ENCODE measurements at places on chromosomes 1 and 21.

GRCh38 chr1:31297277-31298247, 730 bp downstream of the ZCCHC17 start:
- DNase-seq, result no peak

- no peak for DNase-seq
Measured at GRCh38 chr1:237692255-237692654, 198.5 kb downstream of the ZP4 start.

DNA sequence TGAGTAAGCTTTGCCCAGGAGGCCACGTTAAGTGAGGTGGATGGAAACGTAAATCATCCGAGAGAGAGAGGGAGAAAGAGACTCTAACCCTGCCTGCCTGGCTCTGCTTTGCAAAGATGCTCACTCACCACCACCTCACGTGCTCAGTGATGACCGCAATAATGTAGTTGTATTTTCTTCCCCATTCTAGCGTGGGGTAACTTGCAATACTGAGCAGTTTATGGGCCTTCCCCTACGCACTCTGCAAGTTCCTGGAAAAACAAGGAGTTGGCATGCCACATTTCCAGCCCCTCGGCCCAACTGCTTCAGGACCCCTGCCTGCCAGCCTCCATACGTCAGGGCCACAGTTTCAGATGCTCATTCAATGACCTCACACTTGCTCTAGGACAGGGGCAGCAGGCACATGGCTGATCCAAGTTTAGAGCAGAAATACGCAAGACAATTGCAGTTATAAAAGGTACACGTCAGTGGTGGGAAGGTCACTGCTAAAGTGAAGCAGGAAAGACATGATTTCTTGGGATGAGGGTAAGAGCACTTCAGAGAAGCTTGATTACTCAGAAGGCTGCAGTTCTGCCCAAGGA, 112.5 kb upstream of the RAB4A start:
- no peak for DNase-seq

DNA sequence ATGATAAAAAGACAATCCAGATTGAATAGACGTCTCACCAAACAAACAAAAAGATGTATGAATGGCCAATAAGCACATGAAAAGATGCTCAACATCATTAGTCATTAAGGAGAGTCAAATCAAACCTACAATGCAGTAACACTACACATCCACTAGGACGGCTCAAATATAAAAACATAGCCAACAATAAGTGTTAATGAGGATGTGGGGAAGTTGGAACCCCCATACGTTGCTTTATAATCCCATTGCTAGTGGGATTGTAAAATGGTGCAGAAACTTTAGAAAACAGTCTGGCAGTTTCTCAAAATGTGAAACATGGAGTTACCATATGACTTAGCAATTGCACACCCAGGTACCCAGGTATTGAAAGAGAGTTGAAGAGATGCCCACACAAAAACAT, 14.7 kb upstream of the IL24 start:
- no peak for DNase-seq

- DNase-seq, result no peak
Measured at GRCh38 chr1:220811695-220812094, 25.0 kb downstream of the MTARC1 start.

DNA sequence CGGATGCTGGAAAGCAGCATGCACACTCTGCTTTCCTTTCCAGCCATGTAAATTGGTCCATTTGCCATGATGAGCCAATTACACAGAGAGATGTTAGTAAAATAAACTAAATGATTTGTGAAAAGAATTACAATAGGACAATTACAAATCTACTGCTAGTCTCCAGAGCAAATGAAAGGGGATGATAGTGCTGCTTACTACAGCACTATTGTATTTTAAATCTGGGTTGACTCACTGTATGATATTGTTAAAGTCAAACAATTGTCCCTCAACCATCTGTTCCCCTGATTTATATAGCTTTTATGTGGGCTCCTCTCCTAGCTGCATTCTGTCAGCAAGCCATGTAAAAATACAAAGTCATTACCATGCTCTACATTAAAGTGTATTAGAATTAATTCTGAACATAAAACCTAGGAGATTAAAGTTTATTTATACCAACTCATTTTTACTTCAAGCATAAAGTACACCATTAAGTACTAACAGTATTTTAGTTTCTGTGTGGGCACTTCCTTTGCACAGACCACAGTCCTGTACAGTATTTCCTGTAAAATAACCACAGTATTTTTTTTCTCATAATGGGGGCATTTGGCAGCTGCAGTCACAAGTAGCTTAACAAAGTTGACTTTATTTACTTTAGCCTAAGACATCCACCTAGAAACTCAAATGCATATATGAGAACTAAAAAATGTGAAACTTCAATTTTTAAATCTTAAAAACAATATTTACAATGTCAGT, 135.8 kb downstream of the VAV3 start:
- DNase-seq, result no peak

DNA sequence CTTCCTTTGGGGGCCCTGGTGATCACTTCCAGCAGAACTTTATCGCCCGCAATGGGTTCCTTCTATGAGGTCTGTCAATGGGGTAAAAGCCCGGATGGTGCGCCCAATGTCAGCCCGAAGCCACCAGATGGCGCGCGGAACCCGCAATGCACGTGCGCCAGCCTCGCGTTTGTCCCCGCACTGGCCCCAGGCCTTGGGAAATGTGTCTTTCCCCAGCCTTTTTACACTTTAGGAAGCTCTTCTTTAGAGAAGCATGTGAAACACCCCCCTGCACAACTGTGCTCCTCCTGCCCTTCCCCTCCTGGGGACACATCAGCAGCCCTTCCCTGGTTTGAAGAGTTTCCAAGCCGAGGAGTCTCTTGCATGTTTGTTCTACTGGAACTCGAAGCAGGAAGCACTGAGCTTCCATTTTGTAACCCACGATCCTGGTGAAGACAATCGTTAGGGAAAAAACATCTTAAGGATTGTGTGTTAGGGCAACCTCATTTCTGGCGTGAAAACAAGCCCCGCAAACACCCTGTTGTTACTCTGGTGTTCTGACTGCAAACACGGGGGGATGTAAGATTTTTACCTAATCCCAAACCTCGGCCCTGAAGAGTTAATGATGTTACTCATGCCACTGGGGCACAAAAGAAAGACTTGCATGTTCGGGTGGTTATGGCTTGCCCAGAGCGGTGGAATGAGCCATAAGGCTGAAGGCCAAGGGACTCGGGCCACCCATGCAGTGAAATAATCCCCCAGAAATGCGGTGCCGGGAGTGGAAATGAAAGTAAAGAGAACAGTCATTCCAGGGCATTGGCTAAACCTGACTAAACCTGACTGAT, 20.4 kb upstream of the TARBP1 start:
- DNase-seq, result no peak

DNA sequence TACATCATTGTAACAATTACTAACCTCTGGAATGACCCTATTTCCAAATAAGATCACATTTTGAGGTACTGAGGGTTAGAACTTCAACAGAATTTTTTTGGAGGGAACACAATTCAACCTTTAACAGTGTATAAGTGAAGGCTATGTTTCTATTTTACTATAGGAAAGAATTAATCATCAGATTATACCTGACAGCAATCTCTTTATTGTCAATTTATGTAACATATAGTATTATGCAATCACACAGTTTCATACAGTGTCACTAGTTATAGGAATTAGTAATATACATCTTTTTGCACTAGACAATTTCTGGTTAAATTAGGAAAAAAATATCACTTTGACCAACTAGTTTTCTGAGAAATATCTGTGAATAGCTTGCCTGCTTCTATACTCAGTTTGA, 59.1 kb downstream of the MSH4 start:
- no peak for DNase-seq

- no peak for DNase-seq
Measured at GRCh38 chr1:232587141-232588008, 42.6 kb downstream of the SIPA1L2 start.

- no peak for DNase-seq
Measured at GRCh38 chr1:2314803-2315673, 76.3 kb downstream of the MORN1 start.

GRCh38 chr1:11925938-11926292, 312 bp downstream of the KIAA2013 start:
- DNase-seq, result no peak

DNA sequence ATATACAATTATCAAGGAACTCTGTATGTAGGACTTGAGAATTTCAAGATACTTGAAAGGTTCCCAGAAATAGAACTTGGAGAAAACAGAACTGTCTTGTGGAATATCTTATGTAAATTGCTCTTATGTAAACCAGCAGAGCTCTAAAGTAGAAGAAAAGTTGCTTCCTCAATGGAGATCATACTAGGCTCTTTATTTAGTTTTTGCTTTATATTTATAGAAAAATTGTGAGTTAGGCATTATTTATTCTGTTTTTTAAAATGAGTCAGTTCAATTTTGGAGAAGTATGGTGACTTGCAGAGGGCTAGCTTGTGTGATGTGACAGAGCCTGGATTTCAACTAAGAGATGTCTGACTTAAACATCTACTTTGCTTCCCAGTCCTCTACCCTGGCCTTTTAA, 40.4 kb downstream of the ATP6V1G3 start:
- no peak for DNase-seq

- DNase-seq, result no peak
Measured at GRCh38 chr1:85502625-85503083, 37.7 kb upstream of the DDAH1 start.

GRCh38 chr1:154839691-154840090, 30.4 kb downstream of the KCNN3 start:
- no peak for DNase-seq

DNA sequence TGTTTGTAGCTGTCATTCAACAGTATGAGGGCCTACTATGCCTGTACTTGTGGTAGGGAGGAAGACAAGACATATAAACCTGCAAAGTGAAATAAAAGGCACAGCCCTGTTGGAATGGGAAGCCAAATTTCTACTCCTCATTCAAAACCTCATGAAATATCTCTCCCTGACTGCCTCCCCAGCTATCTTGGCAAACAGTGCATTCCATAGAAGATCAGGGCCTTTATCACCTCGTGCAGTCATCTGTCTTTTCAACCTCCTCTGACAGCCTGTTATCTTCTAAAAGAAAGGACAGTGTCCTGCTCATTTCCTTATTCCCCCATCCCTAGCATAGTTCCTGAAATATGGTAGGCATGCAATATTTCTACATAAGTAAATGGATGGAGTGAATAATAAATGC, 71.0 kb downstream of the SH3GLB1 start:
- DNase-seq, result no peak

GRCh38 chr1:190000365-190000872, 477.2 kb downstream of the BRINP3 start:
- DNase-seq, result no peak

- DNase-seq, result no peak
Measured at GRCh38 chr1:182588500-182589396, at the start of gene RNASEL. RNASEL (minus strand) TSS chr1:182589256; CDS start chr1:182586806, 2,450 bp downstream.

DNA sequence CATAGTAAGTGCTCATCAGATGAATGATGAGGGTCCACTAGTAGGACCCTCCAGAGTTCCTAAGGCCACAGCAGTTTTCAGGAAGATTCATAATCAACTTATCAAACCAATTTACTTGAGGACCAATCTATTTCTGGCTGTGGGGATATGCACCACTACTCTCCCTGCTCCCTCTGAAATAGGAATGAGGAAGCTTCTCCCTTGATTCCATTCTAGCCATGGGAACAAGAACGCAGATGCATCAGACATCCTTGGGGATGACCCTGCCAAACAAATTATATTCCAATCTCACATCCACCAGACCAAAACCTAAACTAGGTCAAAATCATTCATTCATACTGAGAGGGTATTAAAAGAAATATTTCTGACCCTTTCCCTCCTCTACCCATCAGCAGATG, 31.5 kb downstream of the JAK1 start:
- no peak for DNase-seq

GRCh38 chr1:95953015-95953414, 719.0 kb downstream of the RWDD3 start:
- no peak for DNase-seq

DNA sequence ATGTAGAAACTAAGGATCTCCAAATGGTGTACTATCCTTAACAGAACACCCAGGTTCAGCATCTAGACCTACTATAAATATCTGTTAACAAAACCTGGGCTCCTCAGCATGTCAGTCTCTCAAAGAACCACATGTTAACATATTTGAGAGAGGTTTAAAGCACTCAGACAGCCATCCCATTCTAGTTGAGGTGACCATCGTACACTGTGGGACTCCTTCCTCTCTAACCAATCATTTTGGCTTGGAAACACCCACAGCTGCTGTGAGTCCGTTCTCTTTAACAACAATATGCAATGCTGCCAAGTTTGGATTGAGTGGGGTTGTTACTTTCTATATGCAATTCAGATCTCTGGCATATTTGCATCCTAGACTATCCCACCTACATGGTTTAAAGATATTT, 105.8 kb downstream of the MRPL39 start:
- no peak for DNase-seq

GRCh38 chr1:20375563-20375962, 84.9 kb downstream of the VWA5B1 start:
- no peak for DNase-seq

GRCh38 chr1:29237852-29238619, 1.7 kb downstream of the PTPRU start:
- DNase-seq, result no peak

GRCh38 chr1:44328671-44329416, 26.2 kb downstream of the ERI3 start:
- no peak for DNase-seq

- no peak for DNase-seq
Measured at GRCh38 chr1:186220067-186220466, 155.0 kb downstream of the TPR start.

DNA sequence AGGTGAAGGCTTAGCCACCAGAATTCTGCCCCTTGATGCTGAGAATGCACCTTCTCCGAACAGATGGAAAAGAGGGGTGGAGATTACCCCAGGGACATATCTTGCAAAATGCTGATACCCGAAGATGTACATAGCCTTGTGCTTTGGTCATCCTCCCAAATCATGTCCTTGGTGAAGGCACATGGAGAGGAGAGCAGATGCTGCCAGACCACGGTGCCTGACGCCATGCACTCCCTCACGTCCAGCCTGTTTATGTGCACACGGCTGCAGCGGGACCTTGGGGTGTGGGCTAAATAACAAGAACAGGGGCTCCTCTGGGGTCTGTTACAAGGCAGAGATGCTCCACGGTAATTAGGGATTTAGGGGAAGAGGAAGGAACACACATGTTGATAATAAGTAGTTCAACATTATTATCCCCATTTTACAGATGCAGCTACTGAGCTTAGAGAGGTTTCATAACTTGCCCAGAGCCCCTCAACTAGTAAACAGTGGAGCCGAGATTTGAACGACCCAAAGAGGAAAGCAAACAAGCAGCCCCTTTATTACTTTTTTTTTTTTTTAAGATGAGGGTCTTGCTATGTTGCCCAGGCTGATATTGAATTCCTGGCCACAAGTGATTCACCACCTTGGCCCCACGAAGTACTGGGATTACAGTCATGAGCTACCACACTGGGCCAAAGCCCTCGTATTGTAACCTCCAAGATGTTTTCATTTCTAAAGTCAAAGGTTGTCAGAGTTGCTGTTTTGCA, 12.9 kb downstream of the EPHX1 start:
- DNase-seq, result no peak

Data from non-pigmented ciliary epithelial cell (primary cell).